ENCODE measurements at places on chromosomes 6 and 20.

DNA sequence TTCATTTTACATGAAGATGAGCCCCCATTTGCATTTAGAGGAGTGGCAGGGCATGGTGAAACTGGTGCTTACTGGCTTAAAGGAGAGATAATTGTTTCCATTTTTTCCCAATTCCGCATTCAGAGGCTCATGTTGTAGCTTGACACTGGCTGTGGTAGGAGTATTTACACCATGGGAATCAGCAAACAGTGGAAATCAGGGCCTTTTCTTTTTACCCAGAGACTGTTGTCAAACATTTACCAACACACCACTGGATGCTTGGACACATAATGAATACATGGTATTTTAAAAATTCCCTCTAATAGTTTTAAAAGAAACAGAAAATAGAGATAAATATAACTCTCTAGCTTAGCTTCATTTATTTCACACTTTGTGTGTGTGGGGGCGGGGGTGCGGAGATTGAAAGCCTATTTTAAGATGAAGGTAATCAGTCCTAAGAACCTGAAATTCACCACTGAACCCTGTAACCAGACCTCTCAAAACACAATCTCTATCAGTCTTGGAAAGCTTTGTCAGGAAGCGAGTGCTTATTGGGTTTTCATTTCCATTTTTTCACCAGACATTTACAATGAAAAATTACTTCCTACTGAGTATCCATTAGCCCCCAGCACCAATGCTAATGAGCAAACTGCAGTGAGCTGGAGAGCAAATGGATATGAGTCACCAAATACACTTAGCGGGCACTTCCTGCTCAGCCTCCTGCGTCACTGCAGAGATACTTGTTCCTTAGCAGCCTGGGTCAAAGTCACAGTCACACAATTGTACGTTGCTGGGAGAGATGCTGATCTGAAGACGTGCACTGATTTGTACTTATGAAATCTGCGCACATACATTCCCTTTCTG, 532.0 kb downstream of the BCKDHB start:
- peak; percentile 56 for DNase-seq

GRCh38 chr6:100503043-100503705, 38.5 kb upstream of the SIM1 start:
- DNase-seq = no peak

- DNase-seq = no peak
Measured at GRCh38 chr6:101398716-101399615, 5.5 kb downstream of the GRIK2 start.

DNA sequence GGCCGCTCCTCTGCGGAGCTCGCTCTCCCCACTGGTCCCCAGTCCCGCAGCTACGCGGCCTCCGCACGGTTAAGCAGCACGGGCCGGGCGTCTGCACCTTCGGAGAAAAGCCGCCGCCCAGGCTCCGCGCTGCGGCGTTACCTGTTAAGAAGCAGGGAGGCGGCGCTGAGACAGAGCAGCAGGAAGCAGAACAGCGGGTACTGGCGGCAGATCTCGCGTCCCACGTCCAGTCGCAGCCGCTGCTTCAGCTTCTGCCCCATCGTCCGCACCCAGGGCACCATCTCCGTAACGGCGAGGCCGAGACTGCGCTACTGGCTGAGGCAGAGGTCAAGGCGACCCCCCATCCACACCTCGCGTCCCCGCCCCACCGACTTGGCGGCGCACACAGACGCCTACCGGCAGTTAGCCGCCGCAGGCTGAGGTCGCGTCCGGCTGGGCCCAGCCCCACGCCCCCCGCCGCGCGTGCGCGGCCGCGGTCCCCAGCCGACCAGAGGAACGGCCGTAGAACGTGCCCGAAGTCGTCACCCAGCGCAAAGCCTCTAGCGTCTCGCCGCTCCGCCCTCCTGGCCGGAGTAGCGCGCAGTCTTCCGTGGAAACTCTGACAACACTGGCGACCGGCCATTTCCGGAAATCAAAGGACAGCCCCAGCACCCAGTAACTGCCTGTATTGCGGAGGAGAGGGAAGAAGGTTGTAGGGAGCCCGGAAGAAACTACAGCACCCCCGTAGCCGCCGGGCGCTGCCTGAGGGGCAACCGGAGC, at the start of gene SNX14:
TSS of gene SNX14 (minus strand) at position 421 of the 759 bp plus-strand sequence. CDS start at position 281, 140 bp downstream.
- DNase-seq = peak; percentile 82

- peak; percentile 2 for DNase-seq
Measured at GRCh38 chr20:8633366-8633765, 435.5 kb upstream of the PLCB4 start.

- DNase-seq = no peak
Measured at GRCh38 chr6:25652007-25652515, at the start of gene SCGN. Gene SCGN (plus strand): TSS chr6:25652215. CDS start chr6:25652404, 189 bp downstream.

DNA sequence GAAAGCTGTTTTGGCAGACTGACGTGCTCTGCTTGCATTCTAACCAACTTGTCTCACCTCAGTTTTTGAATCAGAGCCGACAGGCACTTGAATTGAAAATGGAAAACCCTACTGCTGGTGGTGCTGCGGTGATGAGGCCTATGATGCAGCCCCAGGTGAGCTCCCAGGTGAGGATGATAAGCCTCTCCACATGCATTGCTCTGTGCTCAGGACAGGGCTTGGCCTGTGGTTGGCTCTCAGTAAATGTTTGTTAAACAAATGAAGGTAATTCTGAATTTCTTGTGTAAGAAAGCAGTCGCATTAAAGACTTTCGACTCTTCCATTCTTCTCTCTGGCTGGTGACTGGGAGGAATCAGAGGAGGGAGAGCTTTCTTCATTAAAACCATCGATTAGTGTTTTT, 136.3 kb downstream of the SULF2 start:
- no peak for DNase-seq

DNA sequence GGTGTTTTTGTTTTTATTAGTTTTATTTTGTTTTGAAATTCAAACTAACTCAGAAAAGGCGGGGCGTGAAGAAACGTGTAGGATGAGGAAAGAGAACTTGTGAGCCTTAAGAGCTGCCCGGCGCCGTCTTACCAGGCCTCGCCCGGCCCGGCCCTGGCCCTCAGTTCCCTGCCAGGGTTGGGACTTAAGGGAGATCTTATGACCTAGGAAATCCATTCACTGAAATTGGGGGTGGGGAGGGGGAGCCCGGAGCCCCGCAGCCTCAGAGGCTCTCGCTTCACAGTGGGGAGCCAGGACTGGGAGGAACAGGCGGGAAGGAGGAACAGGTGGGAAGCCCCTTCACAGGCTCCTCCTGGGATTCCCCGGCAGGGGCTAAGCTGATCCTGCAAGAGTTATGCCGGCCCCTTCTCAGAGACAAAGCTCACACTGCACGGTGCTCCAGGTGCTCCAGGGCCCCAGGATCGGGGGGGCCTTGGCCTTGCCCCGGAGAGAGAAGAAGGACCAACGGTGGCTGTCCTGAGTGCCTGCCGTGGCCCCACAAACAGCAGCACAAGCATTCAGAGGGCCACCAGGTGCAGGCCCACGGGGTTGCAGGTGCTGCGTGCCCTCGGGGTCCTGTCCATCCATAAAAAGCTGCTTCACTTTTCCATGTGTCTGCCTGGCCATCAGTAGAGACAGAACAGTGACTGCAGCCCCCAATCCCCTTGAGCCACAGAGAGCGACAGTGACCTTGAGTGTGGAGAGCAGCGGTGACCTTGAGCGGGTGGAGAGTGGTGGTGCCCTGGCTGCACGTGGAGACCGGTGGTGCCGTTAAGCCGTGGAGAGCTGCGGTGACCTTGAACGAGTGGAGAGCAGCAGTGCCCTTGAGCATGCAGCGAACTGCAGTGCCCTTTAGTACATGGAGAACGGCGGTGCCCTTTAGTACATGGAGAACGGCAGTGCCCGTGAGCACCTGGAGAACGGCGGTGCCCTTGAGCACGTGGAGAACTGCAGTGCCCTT, 152.7 kb downstream of the DLL1 start:
- no peak for DNase-seq

DNA sequence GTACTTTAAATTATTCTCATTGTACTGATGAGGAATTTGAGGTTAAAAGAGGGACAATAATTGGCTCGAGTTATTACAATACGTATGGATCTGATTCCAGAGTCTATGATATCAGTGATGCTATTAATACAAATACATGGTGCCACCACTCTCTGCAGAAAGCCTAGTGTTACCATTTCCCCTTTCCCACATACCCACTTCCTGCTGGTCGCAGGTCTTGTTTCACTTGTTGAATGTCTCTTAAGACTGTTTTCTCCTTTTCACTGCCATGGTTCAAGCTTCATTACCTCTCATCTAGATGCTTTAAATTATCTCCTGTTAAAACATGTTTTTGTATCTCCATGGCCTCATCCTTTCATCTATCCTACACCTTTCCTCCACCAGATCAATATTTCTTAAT, 62.0 kb downstream of the FHL5 start:
- no peak for DNase-seq

GRCh38 chr20:34634392-34634791, 42.5 kb downstream of the PIGU start:
- DNase-seq = no peak

DNA sequence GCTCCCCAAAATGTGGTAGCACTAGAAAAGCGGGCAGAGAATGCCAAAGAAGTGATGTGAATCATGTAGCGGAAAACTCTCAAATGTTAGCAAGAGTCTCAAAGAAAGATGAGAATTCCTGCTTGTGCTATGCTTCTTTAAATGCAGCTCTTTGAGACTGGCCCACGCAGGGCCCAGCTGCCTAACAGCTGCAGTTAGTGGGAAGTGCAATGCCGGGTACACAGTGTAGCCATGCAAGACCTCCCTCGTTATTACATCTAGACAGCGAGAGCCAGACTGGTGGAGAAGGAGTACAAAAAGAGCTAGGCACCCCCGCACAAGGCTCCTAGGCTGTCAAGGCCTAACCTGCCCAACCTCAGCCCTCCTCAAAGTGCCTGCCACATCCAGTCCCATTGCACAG, 201.7 kb upstream of the PRDM1 start:
- DNase-seq = no peak

DNA sequence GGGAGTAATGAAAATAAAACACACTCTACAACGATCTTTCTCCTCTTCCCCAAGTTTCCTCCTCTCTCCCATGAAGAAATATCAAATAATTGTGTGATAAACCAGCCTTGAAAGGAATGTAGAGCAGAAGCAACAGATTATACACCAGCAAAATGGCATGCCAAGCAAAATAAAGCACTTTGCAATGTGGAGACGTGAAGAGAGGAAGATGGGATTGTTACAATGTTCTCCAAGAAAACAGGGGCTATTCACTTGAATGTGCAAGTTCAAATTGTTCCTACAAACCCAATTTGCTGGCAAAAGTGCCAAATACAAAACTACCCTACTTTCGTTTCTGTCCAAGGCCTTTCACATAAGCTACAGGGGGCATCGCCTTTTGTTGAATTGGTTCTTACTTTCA, 185.1 kb downstream of the PDE7B start:
- DNase-seq = no peak

DNA sequence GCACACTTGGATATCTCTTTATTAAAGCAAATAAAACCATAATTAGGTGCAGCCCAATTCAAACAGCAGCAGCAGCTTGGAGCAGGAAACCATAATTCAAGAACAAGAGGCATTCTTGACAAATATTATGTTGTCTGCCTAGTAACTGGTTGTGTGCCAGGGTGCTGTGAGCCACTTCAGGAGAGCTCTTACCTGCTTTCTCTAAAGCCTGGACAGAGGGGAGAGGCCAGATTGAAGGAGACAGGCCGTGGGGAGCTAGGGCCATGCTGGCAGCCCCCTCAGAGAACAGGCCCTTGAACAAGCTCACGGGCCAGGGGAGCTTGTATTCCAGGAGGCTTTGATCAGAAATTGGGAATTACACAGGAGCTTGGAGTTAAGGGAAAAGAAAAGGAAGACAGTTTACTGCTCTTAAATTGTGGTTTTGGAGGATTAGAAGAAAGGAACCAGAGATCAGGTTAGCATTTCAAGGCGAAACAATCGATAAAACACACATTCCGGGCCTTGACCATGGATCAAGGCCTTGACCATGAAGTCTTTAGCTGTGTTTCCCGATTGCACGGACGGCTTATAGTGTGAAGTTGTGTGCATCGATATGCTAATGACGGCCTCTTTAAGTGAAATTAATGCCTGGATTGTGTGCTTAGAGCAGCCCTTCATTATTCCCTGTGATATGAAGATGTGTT, 69.8 kb upstream of the NKX2-2 start:
- DNase-seq = no peak

GRCh38 chr6:137432054-137432611, 62.1 kb downstream of the OLIG3 start:
- no peak for DNase-seq

DNA sequence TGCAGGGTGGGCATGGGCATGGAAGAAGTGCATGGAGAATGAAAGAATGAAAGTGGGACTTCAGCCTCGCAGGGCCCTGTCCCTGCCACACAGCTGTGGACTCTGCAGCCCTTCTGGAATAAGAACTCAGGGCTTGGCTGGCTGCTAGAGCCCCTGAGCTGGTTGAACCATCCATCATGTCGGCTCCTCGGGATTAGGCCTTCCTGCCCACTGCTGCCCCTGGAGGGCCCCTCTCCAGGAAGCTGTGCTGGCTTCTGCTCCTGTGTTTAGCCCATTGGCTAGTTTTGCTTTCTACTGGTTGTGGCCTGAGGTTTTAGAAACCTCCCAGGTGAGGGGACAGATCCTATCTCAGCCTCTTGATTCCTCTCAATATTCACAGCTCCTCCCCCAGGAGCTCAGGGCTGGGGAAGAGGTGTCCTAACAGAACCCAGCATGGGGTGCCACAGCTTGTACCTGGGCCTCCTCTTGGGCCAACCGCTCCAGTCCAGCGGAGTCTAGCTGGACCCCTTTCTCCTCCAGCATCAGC, 7.9 kb downstream of the AARS2 start:
- DNase-seq = no peak

GRCh38 chr6:125839879-125840278, 49.1 kb downstream of the NCOA7 start:
- DNase-seq = no peak

GRCh38 chr20:34316196-34316814, 13.2 kb upstream of the AHCY start:
- peak; percentile 20 for DNase-seq

GRCh38 chr6:156857573-156857972, 80.4 kb downstream of the ARID1B start:
- DNase-seq = no peak

Data from AG09309 (cell line).